ENCODE measurements at places on chromosomes 1 and 21. TPM values are rescaled to one million over a fixed set of nuclear protein-coding genes. Genes with fewer than 3 reads are reported as not detected.

- DNase-seq: no peak
Observed at GRCh38 chr21:44552136-44552535, 831 bp upstream of the KRTAP10-2 start.

- no peak for DNase-seq
Observed at GRCh38 chr1:212203630-212204029, 81.6 kb upstream of the PPP2R5A start.

DNA sequence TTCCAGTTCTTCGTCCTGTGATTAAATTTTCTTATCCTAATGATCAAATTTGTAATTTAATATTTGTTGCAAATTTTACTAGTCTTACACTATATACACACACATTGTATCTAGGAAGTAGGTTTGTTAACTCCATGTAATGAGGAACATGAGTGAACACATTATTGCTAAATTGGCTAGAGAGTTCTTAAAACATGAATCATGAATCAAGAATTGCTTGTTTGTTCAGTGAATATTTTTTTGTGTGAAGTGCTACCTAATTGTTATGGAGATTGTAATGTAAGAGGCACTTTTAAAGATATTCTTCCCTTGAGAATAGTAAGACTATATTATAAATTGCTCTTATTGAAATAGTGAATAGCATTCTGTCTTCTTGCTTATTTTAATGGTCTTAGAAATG is 4.6 kb downstream of the GPSM2 start:
- no peak for DNase-seq

SUSD4 gene
- 21.9 TPM for total RNA-seq

S1PR1 gene
- total RNA-seq: 38.7 TPM

GPX7 gene
- total RNA-seq: 8.9 TPM

Data from ureter (tissue), 1 donor.